RWPE2 (cell line): ENCODE measurements at places on chromosomes 4 and X.

- no peaks in the 10 kb centered on the region for H3K36me3 ChIP-seq
- no peak overlapping the region for H3K4me3 ChIP-seq
- no peaks in the 10 kb centered on the region for H3K4me1 ChIP-seq
- H3K27me3 ChIP-seq, result no peaks in the 10 kb centered on the region
- H3K27ac ChIP-seq, result no peak overlapping the region
- no peak for DNase-seq
Observed at GRCh38 chrX:551306-551705, 79.3 kb upstream of the SHOX start.

GRCh38 chr4:95556207-95556859 lies 7.6 kb upstream of the UNC5C start:
- no peak overlapping the region for H3K4me3 ChIP-seq
- H3K27me3 ChIP-seq, result peaks cover 10% of the 10 kb centered on the region
- H3K36me3 ChIP-seq, result no peaks in the 10 kb centered on the region
- DNase-seq, result no peak
- peaks cover 3% of the 10 kb centered on the region for H3K4me1 ChIP-seq

DNA sequence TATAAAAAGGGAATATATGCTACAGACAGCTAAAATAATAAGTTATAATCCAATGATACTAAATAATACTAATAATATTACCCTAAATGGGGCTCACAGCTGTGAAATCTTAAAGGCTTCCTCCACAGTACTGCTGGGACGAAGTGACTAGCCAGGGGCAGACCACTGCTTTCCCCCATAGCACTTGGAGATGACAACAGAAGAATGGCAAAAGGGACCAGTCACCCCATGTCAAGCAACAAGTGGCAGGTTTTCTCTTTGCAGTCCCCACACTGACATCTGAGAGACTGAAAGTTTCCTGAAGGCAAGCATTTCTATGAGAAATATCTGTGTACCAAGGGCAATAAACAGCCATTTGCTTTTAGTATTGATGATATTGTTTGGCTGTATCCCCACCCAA lies 173.5 kb upstream of the GPC4 start:
- H3K36me3 ChIP-seq, result no peaks in the 10 kb centered on the region
- H3K4me1 ChIP-seq, result no peaks in the 10 kb centered on the region
- no peaks in the 10 kb centered on the region for H3K27me3 ChIP-seq
- no peak overlapping the region for H3K4me3 ChIP-seq
- no peak for DNase-seq

DNA sequence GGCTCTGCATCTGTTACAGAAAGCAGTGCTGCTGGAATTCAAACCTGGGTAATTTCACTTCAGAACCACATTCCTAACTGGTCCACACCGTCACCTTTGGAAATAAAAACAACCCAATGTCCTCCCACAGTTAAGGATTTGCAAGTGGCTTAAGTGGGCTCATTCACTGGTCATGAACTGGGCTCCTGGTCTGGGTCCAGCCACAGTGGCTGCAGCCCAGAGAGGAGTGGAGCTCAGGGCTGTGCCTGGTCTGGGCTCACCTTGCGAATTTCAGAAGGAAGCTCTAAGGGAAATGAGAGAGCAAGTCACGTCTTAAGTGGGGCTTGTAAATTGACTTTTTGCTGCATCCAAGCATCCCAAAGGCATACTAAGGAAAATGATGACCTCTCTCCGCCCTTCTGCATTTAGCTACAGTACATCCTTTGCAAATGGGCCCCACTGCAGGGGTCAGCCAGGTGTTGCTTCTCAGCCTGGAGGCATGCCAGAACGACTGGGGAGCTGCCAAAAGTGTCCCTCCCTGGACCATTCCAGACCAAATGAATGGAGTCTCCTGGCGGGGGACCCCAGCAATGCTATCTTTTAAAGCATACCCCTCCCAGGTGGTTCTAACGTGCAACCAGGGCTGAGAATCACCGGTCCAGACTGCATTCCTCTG lies 25.6 kb upstream of the CRMP1 start:
- no peaks in the 10 kb centered on the region for H3K27me3 ChIP-seq
- no peak for DNase-seq
- no peak overlapping the region for H3K4me3 ChIP-seq
- H3K36me3 ChIP-seq, result no peaks in the 10 kb centered on the region
- H3K4me1 ChIP-seq, result no peaks in the 10 kb centered on the region

- no peak overlapping the region for H3K4me3 ChIP-seq
- H3K27me3 ChIP-seq, result no peaks in the 10 kb centered on the region
- no peak for DNase-seq
- H3K27ac ChIP-seq, result no peak overlapping the region
- no peaks in the 10 kb centered on the region for H3K36me3 ChIP-seq
Observed at GRCh38 chr4:151833174-151833573, 72.4 kb upstream of the GATB start.

DNA sequence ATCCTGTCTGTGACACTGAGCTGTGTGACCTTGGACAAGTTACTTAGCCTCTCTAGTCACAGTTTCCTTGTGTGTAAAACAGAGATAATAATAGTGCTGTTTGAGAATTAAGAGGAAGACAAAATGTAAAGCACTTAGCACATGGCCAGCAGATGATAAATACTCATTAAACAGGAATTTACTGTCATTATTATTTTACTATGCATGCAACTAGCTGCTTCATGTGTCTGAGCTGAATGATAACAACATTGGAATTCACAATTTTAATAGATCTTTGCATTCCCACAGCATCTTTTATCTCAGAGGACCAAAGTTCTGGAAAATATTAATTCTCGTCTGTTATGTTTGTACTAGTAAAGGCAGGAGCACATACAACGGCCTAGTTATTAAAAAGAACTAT lies 79.2 kb upstream of the TET2 start:
- no peak overlapping the region for H3K4me3 ChIP-seq
- H3K27ac ChIP-seq, result no peak overlapping the region
- DNase-seq, result no peak
- H3K27me3 ChIP-seq, result no peaks in the 10 kb centered on the region
- no peaks in the 10 kb centered on the region for H3K4me1 ChIP-seq

GRCh38 chr4:76867880-76868655 lies 29.9 kb downstream of the SOWAHB start:
- peak; percentile 51 for DNase-seq
- no peaks in the 10 kb centered on the region for H3K4me1 ChIP-seq
- no peak overlapping the region for H3K4me3 ChIP-seq
- H3K27me3 ChIP-seq, result no peaks in the 10 kb centered on the region

GRCh38 chrX:107968623-107969022 lies 13.5 kb downstream of the TEX13B start:
- no peaks in the 10 kb centered on the region for H3K4me1 ChIP-seq
- H3K36me3 ChIP-seq, result peaks cover 29% of the 10 kb centered on the region
- no peak overlapping the region for H3K4me3 ChIP-seq
- no peak overlapping the region for H3K27ac ChIP-seq
- no peaks in the 10 kb centered on the region for H3K27me3 ChIP-seq
- DNase-seq, result no peak

DNA sequence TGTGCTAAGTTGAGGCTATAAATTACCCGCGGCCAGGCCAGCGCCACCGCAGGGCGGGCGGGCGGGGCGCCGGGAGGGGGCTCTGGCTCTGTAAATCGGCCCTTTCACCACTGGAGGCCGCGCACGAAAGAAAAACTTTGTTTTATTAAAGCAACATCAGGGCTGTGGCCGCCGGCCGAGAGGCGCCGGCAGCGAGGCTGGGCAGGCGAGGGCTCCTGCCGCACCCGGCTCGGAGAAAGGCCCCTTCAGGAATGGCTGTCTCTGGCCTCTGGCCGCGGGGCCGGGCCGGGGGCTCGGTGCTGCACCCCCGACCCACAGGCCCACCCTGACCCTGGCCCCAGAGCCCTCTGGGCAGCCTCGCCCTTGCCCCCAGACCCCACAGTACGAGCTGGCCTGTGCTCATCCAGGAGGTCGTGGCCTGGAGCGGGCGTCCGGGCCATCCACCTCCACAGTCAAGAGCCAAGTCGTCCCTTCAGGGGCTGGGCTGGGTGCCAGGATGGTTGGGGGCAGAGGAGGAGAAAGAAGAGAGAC lies 29.5 kb upstream of the FGFR3 start:
- DNase-seq, result no peak
- no peaks in the 10 kb centered on the region for H3K27me3 ChIP-seq
- H3K4me3 ChIP-seq, result no peak overlapping the region
- no peak overlapping the region for H3K27ac ChIP-seq

GRCh38 chrX:123764967-123765871 lies 32.4 kb upstream of the THOC2 start:
- H3K27me3 ChIP-seq, result no peaks in the 10 kb centered on the region
- peak overlapping the region; percentile 29 for H3K27ac ChIP-seq
- no peaks in the 10 kb centered on the region for H3K36me3 ChIP-seq
- H3K4me1 ChIP-seq, result no peaks in the 10 kb centered on the region

- no peak overlapping the region for H3K4me3 ChIP-seq
- H3K27me3 ChIP-seq, result no peaks in the 10 kb centered on the region
- no peaks in the 10 kb centered on the region for H3K36me3 ChIP-seq
- no peak overlapping the region for H3K27ac ChIP-seq
- H3K4me1 ChIP-seq, result peaks cover 7% of the 10 kb centered on the region
Observed at GRCh38 chr4:85720735-85721134, 245.8 kb downstream of the ARHGAP24 start.

- no peak overlapping the region for H3K4me3 ChIP-seq
- H3K4me1 ChIP-seq, result no peaks in the 10 kb centered on the region
- H3K36me3 ChIP-seq, result no peaks in the 10 kb centered on the region
Observed at GRCh38 chr4:107363125-107363524, 327.0 kb upstream of the DKK2 start.

DNA sequence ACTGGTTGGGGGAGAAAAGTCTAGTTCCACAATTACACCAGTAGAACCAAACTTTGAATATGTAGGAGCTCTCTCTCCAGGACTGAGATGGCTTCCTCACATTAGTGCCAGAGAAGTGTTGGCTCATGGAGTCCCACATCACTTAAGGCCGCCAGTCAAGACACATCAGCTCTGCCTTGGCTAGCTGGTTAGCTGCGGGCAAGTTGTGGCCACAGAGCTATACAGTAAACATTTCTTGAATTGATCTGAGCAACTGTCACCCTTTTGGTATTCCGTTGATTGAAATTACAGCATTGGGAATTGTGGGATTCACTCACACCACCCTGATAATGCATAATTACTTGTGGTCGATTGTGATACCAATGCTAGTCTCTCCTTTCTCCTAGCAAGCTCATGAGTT lies 76.2 kb downstream of the LNX1 start:
- H3K4me3 ChIP-seq, result no peak overlapping the region
- no peak overlapping the region for H3K27ac ChIP-seq
- H3K27me3 ChIP-seq, result no peaks in the 10 kb centered on the region
- no peaks in the 10 kb centered on the region for H3K4me1 ChIP-seq
- no peak for DNase-seq
- no peaks in the 10 kb centered on the region for H3K36me3 ChIP-seq

DNA sequence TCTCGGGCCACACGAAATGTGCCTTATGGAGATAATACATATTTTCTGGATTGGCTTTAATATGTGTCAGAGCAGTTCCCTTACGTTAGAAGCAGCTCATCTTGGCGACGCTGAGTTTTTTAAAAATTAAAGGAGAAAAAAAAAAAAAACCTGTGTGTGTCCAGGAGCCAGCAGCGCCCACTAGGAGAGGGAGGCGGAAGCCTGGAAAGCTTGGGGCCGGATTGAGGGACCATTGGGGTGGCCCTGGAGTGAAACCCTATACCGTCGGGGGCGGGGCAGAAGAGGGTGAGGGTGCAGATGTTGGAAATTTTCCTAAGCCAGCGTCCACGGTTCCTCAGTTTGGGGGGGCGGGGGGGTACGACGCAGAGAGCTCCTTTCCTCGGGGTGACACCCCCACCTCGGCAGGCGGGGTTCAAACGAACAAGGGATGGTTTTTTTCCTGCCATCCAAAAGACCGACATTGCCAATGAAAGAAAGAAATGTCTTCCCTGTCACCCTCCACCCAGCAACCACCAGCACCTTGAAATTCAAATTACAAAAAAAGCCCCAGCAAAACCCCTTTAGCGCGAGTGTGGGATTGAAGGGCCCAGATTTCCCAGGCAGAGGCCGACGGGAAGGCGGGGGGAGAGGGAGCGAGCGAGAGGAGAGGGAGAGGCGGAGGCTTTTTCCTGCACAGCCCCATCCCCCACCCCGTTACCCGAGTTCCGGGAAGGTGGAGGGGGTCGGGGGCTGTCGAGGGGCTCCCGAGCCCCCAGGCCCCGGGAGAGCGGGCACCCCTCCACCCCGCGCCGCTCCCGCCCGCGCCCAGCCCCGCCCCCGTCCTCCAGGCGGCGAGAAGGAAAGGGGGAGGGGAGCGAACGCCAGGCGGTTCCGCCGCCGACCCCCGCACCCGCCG lies 859 bp downstream of the SMARCA1 start:
- H3K4me1 ChIP-seq, result no peaks in the 10 kb centered on the region
- peak overlapping the region; percentile 64 for H3K4me3 ChIP-seq
- H3K27ac ChIP-seq, result peak overlapping the region; percentile 39
- H3K27me3 ChIP-seq, result no peaks in the 10 kb centered on the region

DNA sequence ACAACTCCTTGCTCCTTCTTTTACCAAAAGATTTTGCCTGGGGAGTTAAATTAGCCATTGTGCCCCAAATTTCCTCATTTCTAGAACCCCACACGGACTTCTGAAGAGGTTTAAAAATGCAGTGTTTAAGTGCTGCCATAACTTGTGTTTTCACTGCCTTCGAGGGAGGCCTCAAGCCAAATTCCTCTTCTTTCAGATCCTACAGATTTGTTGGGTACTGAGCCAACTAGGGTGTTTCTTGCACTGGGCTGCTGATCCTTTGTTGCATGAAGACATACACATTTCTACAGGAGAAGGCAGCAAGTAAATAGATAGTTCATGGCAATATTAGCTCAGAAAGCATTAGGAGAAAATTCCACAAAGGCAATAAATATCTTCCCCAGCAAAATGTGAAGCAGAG lies 43.8 kb downstream of the GLRA2 start:
- H3K27me3 ChIP-seq, result no peaks in the 10 kb centered on the region
- no peak for DNase-seq
- no peak overlapping the region for H3K27ac ChIP-seq
- H3K4me3 ChIP-seq, result no peak overlapping the region
- no peaks in the 10 kb centered on the region for H3K36me3 ChIP-seq

GRCh38 chr4:119035951-119036737 lies 99.5 kb upstream of the MYOZ2 start:
- no peak overlapping the region for H3K4me3 ChIP-seq
- peaks cover 5% of the 10 kb centered on the region for H3K4me1 ChIP-seq
- no peak overlapping the region for H3K27ac ChIP-seq
- no peaks in the 10 kb centered on the region for H3K27me3 ChIP-seq
